ENCODE measurements at places on chromosomes 6 and 20. TPM values are rescaled to one million over a fixed set of nuclear protein-coding genes. Genes with fewer than 3 reads are reported as not detected.
A peak's percentile ranks its signal among the peaks of the same experiment; 100 is the strongest.

DNA sequence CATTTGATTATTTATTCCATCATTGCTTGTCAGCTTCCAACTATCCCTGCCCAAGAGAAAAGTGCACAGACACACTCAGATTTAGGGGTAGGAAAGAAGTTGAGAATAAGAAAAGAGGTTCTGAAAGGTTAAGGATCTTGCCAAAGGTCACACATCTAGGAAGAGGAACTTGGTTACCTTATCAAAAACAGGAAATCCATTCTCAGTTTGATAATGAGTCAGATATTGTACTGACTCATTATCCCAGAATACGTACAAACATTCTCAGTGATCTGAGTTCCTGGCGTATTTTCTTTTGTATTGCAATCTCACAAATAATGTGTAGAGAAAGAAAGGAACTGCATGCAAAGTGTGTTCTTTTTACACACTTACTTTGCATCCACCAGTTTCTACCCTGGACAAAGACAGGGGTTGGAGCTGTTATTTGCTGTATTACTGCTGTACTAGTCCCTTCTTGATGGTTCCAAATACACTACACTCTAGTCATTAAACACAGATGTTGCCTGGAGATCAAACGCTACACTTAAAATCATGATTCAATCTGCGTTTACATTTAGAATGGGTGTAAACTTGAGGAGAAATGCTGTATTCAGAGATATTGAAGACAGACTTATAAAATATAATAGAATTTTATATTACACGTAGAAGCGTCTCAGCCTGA is 545.7 kb downstream of the PRKN start:
- DNase-seq, result no peak

TMEM200A gene
- total RNA-seq, result 12.8 TPM

DNA sequence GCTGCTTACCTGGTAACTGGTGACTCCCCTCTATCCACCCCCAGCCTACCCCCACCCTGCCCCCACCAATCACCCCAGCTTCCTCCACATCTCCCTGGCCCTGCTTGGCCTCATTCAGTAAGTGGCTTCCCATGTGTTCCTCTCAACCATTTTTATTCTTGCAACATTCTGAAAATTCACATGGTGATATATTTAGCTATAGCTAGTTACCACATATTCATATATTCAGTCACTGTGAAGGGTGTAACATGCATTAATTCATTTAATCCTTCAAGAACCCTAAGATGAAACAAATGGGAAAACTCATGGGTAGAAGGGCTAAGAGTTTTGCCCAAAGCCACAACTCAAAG is 95.4 kb upstream of the CEP85L start:
- no peak for DNase-seq

GRCh38 chr20:16553684-16554083 is 19.6 kb downstream of the KIF16B start:
- DNase-seq, result no peak

ADGRF4 gene
- not detected for total RNA-seq

GRCh38 chr6:118187568-118188164 is 280.6 kb downstream of the SLC35F1 start:
- DNase-seq, result no peak

DNA sequence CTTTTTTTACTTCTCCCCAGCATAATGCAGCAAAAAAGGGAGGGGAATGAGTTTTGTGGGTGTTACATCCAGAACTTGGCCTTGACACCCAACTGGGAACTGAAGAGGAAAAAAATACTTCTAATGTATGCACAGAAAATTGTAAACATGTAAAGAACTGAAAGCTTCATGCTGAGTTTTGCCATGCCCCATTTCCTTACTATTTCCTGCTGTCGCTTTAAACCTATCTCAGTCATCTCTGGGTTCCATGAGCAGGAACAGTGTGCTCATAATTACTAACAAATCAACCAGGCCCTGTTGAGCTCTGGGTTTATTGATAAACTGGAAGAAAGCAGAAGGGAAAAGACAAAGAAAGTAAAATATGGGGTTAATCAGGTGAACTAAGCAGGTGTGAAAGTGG is 14.2 kb downstream of the TFAP2B start:
- no peak for DNase-seq

DNA sequence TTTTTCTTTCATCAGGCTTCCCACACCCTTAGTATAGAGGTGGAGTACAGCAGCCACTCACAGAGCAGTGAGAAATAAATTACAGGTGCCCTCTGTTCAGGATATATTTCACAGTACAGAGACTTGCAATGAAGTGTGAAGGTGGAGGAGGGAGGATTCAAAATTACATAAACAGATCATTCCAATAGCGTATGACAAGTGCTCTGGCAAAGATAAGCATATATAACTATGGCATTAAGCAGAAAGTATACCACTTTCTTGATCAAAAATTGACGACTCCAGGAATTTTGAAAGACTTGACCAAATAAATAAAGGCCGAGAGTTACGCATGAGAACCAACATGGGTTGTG is 108.7 kb downstream of the GPX5 start:
- no peak for DNase-seq

GRCh38 chr6:108441141-108441540 is 119.6 kb upstream of the FOXO3 start:
- no peak for DNase-seq

GRCh38 chr20:1108437-1108920 is 9.9 kb upstream of the PSMF1 start:
- DNase-seq, result peak; percentile 73

PRL gene
- total RNA-seq, result not detected
